Right ventricle myocardium inferior (tissue), 1 donor: ENCODE measurements at places on chromosomes 2 and 18. TPM values are rescaled to one million over a fixed set of nuclear protein-coding genes. Genes with fewer than 3 reads are reported as not detected.

DNA sequence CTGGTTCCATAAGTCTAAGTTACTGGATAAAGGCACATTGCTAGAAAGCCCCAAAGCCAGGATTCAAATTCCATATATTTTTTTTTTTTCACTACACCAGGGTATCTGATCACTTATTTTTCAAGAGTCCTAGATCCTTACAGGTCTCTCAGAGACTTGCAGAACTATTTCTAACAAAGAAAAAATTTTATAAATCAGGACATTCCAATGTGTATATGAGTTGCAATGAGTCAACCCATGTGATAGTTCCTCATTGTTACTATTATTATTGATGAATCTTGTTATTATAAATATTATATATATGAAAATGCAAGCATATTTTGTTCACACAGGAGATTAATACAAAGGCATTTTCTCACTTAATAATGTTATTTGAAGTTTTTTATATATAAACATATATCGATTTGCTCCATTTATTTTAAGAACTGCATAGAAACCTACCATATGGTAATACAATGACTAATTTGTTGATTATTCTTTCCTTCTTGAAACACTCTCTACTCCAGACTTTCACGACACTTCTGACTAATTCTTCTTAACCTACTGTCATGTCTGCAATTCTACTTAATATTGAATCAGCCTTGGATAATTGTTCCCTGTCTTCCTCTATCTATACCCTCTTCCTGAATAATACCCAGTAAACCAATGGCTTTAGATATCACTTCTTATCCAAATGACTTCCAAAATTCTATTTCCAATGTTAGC lies 968.4 kb upstream of the NRXN1 start:
- DNase-seq: no peak

DNA sequence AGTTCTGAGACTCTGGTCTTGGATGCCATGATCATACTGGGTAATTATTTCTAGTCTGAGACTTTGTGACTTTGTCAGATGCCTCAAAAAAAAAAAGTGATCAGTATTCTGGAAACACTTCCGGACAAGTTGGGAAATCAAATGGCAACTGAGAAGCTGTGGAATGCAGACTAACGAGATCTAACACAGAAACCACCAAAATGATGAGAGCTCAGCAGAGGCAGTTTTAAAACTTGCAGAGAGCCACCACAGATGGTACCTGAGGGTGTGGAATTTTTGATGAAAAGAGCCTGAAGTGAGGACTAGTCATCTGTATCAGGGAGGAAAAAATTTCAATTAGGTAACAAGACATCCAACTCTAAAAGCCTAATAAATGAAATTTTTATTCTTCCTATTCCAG lies 5.5 kb upstream of the GPR75 start:
- no peak for DNase-seq

GRCh38 chr18:50559752-50560680 lies at the start of gene MAPK4:
MAPK4 (plus strand) TSS chr18:50560087; CDS start chr18:50663959, 103,872 bp downstream.
- no peak for DNase-seq

DNA sequence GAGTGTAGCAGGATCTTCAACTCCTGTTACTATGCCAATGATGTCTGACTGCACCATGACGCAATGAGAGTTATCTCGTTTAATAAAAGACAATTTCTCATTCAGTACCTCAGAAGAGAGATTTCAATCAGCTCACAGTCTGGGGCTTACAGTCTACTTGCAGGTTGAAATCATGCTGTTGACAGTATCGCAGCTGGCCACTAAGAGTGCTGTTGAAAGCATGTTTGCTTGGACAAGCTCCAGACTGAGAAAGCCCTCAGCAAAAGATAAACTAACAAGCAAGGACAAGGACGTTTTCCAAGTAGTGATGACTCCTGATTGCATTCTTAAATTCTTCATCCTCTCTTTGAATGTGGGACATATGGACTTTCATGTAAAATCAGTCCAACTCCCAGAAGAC lies 145.2 kb upstream of the SYT4 start:
- DNase-seq: no peak

DNA sequence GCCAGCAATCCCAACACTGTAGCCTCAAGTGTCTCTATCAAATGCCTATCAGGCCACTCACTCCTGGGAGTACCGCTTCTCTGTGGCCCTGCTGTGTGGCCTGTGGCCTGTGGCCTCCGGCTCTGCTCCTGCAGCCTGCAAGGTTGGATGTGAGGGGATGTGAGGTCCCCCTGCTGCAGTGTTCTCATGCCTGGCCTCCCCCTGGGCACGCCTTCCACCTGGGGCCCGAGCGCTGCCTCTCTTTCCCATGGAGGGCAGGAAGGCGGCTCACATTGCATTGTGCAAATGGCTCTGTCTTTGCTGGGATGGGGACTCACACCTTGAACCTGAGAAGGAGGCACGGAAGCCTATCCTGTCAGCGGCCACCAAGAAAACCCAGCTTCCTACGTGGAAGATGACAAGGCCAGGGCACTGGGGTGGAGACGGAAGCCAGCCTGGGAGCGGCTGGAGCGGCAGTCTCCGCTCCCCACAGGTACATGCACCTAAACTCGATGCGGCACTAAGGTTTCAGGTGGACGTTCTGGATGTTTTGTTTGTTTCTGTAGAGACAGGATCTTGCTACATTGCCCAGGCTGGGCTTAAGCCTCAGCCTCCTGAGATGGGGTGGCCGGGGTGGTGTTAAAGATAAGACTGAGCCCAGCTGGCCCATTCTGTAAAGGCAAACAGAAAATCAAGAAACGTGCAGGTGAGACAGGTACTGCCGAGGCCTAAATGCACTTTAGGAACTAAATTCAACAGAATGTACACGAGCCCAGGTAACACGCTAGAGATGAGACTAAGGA lies 140.1 kb downstream of the HDAC4 start:
- DNase-seq: no peak

DNA sequence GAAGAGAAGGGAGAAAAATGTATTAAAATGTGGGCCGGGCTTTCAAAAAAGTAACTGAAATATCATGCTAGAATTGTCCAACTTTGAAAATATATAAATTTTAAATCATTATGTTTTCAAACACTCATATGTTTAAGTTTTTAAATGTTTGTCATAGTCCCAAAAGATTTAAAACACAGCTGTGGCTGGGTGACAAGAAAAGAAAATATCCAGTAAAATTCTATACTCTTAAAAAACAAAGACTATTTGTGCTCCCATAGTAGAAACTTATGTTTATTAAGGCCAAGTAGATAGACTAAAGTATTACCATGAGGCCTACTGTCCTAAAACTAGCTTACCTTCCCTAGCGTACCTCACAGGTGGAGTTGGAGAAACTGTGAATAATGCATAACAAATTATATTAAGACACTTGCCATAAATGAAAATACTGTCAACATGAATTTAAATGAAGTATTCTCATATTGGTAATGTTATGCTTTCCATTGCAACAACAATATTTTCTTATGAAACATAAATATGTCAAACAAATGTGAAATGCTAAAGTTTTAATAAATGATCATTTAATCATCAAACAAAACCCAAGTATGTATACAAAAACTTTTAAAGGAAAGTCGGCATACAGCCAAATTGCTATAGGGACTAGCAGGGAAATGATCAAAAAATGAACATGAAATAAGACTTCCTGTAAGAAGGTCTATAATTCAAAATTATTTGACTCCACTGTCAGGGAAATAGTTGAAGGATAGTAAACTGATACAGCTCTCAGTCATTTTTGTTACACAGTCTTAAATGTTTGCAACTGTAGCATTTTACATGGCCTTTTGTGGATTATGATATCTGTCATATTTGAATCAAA lies 13.4 kb downstream of the MEIS1 start:
- DNase-seq: no peak

DNA sequence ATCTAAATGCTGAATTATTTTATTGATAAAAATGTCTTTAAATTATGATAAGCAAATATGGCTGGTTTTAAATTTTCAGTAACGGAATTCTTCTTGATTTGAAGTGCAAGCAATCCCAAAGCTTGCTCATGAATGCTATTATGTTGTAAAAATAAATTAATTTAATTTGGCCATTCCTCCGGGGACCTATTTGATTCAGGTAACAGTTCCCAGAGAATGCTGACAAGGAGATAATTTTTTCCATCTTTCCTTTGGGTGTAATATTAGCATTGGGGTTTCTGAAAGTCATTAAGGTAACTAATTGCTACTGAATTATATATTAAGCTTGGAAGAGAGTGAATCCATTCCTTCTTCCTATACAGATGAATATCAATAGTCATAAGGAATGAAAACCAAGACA lies 12.5 kb upstream of the RMDN2 start:
- no peak for DNase-seq

DNA sequence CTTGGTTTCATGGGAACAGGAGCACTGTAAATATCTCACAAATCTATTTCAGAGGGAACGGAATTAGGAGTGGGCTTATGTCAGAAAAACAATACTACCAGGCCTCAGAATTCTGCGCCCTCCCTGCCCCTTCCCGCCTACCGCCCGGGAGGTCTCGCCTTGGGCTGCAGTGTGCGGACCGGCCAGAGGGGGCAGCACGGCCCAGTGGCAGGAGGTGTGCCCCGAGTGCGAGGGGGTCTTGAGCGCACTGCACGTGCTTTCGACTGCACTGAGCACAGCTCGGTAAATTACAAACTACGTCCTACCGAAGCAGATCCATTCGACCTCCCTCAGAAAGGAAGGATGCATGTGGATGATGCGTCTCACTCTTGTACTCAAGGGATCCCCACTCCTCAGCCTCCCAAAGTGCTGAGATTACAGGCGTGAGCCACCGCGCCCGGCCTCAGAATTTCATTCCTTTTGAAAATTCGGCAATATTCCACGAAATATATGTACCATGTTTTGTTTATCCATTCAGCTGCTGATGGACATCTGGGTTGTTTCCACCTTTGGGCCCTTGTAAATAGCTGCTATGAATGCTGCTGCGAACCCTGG lies 297.0 kb downstream of the BCL2 start:
- DNase-seq: no peak

DNA sequence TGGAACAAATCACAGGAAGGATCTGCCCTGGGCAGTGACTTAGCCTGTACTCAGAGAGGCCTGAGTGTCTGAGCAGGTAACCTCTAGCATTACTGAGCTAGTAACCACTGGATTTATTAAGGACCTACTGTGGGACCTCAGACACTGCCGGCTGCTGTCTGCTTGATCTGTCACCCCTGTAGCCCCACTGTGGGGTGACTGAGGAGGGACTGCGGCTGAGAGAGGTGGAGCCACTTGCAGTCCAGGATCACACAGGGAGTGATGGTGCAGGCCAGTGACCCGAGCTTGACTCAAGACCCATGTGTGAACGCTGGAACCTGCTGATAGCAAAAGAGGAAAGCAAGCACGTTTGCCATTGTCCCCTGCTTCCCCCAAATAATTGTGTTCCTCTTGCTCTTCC lies 15.6 kb downstream of the CHMP1B start:
- no peak for DNase-seq

DNA sequence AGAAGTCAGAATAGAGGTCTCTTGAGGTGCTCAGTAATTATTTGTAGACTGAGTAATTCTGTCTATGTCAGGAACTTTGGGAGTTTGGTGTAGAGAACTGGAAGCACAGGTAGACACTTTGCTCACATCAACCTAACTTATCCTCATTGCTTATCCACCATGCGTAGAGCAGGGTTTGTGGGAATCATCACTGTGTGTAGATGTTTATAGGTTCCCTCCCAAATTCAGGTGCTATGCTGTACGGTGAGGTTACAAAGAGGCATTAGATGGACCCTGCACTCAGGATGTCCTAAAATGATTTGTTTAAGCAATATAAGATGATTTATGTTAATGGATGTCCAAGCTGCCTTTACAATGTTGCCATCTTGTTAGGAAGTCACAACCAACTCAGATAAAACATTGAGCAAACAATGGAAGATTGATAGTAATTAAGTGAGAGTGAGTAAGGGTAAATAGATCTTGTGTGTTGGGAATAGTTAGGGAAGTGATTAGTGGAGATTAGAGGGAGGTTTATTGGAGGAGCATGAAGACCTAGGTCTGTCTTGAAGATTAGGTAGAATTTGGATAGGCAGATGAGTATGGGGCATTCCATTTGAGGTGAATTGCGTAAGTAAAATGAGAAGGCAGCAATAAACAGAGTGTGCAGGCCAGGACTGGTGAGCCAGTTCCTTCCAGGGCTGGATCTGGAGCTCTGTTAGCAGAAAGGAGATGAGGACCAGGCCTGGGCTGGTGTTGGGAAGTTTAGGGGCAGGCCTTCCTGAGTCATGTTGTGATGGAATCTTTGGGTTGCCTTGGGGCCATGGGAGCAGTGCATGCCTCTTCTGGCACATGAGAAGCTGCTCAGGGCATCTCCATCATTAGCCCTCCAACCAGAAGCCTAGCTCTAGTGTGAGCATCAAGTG lies 12.1 kb downstream of the EPAS1 start:
- DNase-seq: no peak

DNA sequence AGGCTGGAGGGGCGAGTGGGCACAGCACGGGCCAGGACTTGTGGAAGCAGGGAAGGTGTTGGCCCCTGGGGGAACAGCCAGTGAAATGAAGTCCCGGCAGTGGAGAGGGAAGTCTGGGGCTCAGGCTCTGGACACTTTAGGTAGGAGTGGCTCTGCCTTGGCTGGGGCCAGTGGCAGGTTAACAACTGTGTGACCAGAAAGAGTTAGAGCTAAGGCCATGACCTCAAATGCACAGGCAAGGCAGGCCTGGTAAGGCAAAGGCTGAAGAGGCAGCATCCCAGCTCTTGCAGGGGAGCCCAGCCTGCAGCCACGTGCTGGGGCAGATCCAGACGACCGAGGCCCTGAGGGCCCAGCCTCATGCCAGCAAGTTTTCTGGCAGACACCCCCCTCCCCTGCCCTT lies 21.5 kb downstream of the PCARE start:
- no peak for DNase-seq

DNA sequence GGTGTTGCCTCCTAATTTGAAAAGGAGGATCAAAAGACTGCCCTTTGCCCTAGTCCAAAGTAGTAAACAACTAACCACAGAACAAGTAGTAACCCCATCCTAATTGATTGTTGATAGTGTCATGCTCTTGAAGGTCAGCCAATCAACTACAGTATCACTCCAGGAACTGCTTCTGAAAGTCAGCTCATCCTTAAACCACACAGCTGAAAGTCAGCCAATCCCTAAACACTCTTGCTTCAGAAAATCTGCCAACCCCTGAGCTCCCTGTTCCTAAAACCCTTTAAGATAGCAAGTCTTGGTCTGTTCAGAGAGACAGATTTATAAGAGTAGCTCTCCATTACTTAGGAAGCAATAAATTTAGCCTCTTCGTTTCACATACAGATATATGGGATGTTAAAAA lies 51.6 kb upstream of the CPO start:
- no peak for DNase-seq

Gene CABYR
- not detected for total RNA-seq

Gene EMILIN2
- 24.6 TPM for total RNA-seq

Gene ZNF804A
- total RNA-seq: 0.05 TPM

Gene IKZF2
- total RNA-seq: 4.7 TPM
